Cerebellar nuclear complex (tissue), 1 donor: ENCODE measurements at places on chromosomes 3 and 15.

DNA sequence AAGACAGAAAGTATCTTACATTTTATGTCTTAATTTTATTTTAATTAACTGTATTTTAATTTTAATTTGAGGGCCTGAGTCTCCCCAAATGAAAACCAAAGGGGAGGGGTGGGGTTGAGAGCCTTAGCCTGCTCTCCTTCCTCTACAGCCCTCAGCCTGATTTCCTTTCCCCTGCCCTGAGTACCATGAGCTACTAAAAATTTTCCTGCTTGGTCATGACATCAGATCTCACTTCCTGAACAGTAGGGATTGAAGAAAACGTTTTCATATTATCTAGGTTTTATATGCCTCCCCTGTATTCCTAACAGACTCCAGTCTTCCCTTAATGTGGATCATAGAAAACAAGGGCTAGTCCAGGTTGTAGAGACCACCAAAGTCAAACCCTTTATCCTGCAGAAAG, 133.9 kb downstream of the MYLK start:
- DNase-seq, result no peak

DNA sequence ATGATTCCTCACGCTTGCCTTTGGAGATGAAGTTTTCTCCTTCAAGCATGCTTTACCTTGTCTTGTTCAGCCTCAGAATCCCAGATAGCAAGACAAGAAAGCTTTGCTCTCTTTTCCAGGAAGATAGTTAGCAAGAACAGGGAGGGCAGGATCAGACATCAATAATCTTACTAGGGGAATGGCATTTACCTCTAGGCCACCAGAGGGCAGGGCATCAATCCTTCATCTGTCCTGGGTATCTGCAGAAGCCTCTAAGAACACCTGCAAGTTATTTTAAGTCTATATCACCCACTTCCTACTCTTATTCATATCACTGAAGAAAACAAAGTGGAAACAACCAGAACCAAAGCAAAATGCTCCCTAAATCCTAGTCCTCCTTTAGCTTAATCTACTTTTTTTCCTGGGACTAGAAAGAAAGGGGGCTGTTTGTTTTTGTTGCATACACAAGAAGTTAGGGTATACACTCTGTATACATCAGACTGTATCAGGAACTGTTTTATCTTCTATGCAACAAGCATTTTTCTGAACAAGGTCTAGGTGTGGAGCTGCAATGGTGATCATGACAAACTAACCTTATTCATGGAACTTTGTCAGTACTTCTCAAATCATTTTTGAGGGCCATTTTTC, 862.5 kb downstream of the CADM2 start:
- no peak for DNase-seq

DNA sequence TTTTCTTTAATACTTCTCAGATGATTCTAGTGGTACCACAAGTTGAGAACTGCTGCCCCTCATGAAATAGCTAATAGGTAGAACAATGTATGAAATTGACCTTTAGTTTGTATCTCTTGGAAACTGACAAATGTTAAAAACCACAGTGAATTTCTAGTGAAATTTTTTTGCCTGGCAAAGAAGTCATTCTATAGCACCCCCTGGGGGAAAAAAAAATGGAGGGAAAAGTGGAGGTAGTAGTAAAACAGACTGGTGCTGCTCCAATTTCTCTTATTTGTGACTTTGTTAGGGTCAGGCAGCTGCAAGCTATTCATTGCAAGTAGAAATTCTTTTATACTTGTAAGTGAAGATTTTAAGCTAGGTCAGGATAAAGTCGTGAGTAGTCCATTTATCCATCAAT, 605.0 kb downstream of the NLGN1 start:
- no peak for DNase-seq

- no peak for DNase-seq
These were observed 75.3 kb upstream of the C2CD4B start for GRCh38 chr15:62240121-62241096.

- DNase-seq, result no peak
These were observed 373.8 kb downstream of the ZNF385D start for GRCh38 chr3:21377071-21377769.

GRCh38 chr3:112888381-112889085, 41.9 kb upstream of the CD200R1L start:
- DNase-seq, result no peak

GRCh38 chr15:73915082-73915481, 11.2 kb upstream of the LOXL1 start:
- no peak for DNase-seq

- no peak for DNase-seq
These were observed 4.2 kb downstream of the ACOX2 start for GRCh38 chr3:58532794-58533220.

DNA sequence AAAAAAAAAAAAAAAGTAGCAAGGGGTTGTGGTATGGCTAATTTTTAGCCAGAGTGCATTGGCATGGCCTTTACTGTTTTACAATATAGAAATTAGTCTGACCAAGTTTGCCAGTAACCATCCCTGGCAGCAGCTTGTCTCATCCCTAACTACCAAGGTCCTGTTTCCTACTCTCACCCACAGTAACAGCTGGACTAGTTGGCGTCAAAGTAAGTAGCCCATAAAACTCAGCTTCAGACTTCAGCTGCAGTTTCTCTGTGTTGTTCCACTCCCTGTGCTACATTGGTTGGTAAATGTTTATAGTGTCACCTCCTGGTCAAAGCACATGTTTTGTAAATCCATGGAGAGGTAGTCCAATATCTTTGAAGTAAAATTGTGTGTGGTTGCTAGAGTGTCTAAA, 691.3 kb downstream of the ZPLD1 start:
- DNase-seq, result no peak

DNA sequence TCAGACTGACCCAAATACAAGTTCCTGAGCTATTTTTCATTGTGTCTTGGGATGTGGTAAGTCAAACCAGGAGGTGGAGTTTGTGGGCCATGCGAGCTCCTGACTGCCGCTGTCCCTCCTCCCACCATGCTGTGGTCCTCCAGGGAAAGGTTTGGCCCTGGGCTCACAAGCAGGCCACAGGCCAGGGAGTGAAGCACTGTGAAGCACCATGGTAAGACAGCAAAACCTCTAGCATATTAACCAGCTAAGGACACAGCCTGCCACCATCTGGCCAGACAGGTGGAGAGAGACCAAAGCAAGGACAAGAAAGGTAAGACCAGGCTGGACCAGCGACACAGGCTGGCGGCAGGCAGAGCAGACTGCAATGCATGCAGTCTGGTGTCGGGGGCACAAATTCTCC, 15.3 kb downstream of the RAB43 start:
- DNase-seq, result peak; percentile 86

DNA sequence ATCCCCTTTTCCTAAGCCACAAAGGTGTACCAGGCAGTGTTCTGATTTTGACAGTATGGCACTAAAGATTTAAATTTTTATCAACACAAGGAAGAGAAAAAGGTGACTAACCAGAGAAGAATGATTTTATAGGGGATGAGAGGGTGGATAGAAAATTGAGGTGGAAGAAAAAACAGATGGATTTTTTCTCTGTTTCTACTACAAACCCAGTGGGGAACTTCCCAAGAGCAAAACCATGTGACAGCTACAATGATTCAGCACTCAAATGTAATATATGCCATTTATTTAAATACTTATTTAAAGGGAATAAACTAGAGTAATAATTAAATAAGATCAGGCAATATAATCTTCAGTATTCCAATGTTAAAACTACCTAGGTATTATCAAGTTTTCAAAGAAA, 11.1 kb downstream of the DCUN1D1 start:
- DNase-seq, result no peak

DNA sequence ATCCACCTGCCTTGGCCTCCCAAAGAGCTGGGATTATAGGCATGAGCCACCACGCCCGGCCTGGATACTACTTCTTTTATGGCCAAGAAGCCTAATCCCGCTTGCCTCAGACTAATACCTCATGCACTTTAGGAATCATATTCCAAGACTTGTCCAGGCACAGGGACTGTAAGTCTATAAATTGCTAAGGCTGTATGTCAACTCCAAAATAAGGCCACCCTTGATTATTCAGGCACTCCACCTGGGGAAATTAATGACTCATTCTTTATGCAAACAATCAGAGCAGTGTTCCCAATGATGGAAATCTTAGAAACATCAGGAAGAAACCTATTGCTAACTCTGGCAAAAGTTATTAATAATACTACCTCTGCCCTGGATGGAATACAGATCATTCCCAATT, 98.4 kb downstream of the ERC2 start:
- DNase-seq, result no peak

DNA sequence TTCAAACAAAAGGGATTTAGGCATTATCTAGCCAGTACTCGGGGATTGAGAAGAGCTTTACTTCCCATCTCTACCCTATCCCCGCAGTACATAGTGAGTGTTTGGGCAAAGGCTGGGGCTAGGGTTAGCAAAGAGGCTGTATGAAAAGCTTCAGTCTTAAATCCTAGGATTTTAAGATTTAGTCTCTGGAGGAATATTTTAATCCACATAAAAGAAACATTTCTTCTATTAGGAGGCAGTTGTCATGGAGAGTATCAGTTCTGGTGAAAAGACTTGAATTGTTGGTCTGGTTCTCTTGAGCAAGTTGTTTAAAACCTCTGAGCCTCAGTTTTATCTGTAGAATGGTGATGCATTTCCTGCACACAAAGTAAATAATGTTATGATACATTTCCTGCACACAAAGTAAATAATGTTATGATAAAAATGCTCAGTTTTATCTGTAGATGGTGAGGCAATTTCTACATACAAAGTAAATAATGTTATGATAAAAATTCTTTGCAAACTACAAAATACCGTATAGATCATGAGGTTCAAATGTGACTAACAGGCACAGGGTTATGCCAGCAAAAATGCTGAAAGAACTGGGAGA, 53.9 kb upstream of the ZBED2 start:
- DNase-seq, result no peak

GRCh38 chr15:98896802-98897732, 110.5 kb downstream of the PGPEP1L start:
- DNase-seq, result no peak

- DNase-seq, result no peak
These were observed 42.8 kb downstream of the DPH3 start for GRCh38 chr3:16221990-16222389.

GRCh38 chr15:55768670-55769185, 25.8 kb upstream of the PRTG start:
- DNase-seq, result no peak
